ENCODE measurements at places on chromosomes 3 and 15.

GRCh38 chr15:81947548-81947947 lies 98.3 kb downstream of the MEX3B start:
- DNase-seq: no peak

GRCh38 chr15:78080088-78080460 lies 2.6 kb upstream of the TBC1D2B start:
- DNase-seq: no peak

- no peak for DNase-seq
Measured at GRCh38 chr3:140420621-140421357, 257.1 kb upstream of the TRIM42 start.

- DNase-seq: no peak
Measured at GRCh38 chr15:40102897-40103858, 5.5 kb downstream of the BMF start.

DNA sequence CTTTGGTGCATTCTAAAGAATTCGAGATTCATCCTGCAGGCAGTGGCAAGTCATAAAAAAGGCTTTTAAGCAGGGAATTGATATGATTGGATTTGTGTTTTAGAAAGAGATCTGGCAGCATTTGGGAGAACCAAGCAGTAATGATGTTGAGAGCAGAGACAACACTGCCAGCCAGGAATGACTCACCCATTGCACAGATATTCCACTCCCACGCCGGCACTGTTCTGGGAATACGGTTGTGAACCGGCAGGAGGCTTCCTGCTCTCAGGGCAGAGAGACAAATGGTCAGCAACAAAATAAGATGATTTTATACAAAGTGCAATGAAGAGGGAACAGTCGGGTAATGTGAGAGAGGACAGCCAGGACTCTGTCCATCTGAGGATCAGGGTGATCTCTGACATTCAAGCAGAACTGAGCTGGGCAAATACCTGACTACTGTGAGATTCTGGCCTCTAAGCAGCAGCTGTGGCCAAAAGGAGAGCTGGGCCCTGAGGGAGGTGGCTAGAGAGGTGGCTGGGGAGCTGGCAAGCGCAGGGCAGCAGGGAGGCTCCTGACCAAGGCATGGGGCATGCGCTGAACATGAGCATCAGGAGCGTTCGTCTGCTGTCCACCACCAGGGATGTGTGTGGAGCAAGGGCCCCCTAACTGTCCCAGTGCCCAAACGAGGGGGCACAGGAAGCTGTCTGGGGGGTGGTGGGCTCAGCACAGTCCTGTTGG lies 56.1 kb upstream of the PLXNA1 start:
- peak; percentile 39 for DNase-seq

DNA sequence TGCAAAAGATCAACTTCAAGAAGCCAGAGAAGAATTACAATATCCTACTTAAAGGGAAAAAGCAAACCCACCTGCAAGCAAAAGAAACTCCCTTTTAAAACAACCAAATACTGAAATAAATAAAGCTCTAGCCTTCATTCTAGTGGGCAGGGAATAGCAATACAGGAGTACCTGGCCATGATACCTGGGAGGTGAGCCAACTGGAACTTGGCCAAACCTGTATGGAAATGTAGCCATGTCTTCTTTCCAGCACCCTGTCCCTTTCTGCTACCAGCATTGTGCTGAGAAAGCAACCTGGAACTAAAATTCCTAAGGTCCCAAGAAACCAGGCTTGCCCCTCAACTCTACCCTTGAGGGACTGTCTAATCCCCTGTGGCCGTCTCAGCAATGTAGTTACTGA lies 530.0 kb downstream of the EPHB1 start:
- DNase-seq: no peak

- DNase-seq: no peak
Measured at GRCh38 chr3:72145506-72146380, 360.8 kb upstream of the PROK2 start.

- DNase-seq: no peak
Measured at GRCh38 chr15:45794712-45795439, 160.0 kb downstream of the SQOR start.

GRCh38 chr3:52272831-52273230 lies 5.6 kb downstream of the WDR82 start:
- no peak for DNase-seq

DNA sequence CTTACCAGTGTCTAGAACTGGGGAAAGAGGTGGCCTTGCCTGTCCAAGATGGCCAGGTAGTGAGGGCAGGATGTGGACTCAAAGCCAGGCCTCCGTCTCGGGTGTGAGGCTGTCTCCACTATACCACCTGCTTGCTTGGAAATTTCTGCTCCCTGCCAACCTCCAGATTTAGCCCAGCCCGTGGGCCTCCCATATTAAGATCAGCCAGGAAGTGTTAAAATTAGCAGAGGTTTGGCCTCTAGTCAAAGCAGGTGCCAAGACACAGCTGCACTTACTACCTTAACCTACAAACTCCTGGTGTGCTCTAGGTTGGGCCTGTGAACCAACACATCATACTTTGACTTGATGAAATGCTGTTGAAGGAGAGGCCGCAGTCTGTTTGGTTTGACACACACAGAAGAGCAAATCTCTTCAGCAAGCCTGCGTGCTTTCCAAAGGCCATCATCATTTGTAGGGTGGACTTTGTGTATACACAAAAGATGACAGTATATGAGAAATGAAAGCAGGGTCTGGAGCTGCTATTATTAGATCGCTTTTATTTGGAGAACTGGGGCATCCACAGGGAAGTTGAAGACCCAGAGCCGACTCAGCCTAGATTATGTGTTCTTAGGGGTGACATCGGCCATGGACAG lies 206.5 kb downstream of the XXYLT1 start:
- DNase-seq: no peak

DNA sequence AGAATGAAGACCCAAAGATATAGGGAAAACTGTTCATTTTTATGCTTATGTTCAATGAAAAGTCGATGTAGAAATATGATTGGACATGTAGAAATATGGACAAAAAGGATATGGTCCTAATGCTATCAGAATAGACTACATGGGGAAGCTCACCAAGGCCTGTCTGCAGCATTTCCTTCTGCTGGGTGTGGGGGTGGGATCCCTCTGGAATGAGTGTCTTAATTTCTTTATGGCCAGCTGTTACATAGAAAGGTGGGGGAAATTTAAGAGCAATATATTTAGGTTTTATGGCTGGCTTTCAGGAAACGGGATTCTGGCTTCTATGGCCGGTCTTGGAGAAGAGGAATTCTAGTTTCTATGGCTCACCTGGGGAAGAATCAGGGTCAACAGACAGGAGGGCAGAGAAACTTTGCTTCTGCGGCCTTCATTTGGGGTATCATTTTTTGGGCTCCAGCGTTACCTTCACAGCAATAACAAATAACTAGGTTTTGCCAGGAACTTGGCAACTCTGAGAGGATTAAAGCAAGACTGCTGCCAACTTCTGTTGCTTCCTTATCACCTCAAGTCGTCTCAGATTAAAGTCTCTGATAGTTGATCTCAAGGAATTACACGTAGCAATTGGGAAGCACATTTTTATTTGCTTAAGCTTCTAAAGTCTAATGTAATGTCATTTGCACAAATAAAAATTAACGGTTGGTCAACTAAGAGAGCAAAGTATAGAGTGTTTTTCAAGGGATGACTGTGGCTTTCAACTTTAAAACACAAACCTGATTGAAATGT lies 57.0 kb upstream of the GATM start:
- no peak for DNase-seq
